ENCODE measurements at places on chromosomes 6 and 20.
A peak's percentile ranks its signal among the peaks of the same experiment; 100 is the strongest.

- peak; percentile 92 for DNase-seq
Measured at GRCh38 chr20:6008254-6008653, 45.6 kb downstream of the LRRN4 start.

GRCh38 chr6:57109880-57110279 lies 19.9 kb downstream of the ZNF451 start:
- no peak for DNase-seq

DNA sequence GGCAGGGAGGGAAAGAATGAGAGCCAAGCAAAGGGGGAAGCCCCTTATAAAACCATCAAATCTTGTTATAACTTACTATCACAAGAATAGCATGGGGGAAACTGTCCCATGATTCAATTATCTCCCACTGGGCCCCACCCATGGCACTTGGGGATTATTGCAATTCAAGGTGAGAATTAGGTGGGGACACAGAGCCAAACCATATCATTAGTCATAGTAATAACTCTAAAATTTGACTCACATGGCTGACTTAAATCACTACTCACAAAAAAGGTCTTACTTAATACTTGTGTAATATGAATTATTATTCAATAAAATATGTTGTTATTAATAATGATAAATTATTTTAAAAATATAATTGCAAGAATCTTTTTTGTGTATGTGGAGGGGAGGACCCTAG lies 178.1 kb upstream of the TCF21 start:
- no peak for DNase-seq

DNA sequence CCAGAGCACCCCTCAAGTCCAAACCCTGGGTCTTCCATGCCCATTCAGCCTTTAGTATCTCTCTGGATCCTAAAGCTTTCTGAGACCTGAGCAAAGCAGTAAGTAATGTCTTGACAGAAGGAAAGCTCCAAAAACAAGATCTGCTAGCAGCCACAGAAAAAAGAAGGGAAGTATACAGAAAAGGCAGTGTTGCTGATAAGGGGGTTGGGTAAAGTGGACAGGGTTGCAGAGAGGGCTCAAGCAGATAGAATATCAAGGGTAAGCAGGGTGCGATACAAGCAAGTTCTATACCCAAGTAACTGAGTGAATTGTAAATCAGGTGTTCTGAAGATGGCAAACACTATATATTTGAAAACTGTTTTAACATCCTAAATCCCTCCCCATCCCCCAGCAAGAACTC lies 113.4 kb upstream of the CARMIL1 start:
- DNase-seq = no peak

- peak; percentile 44 for DNase-seq
Measured at GRCh38 chr6:25717866-25718740, 36.4 kb upstream of the SLC17A4 start.

- DNase-seq = no peak
Measured at GRCh38 chr20:39736434-39737327, 774.5 kb downstream of the DHX35 start.

DNA sequence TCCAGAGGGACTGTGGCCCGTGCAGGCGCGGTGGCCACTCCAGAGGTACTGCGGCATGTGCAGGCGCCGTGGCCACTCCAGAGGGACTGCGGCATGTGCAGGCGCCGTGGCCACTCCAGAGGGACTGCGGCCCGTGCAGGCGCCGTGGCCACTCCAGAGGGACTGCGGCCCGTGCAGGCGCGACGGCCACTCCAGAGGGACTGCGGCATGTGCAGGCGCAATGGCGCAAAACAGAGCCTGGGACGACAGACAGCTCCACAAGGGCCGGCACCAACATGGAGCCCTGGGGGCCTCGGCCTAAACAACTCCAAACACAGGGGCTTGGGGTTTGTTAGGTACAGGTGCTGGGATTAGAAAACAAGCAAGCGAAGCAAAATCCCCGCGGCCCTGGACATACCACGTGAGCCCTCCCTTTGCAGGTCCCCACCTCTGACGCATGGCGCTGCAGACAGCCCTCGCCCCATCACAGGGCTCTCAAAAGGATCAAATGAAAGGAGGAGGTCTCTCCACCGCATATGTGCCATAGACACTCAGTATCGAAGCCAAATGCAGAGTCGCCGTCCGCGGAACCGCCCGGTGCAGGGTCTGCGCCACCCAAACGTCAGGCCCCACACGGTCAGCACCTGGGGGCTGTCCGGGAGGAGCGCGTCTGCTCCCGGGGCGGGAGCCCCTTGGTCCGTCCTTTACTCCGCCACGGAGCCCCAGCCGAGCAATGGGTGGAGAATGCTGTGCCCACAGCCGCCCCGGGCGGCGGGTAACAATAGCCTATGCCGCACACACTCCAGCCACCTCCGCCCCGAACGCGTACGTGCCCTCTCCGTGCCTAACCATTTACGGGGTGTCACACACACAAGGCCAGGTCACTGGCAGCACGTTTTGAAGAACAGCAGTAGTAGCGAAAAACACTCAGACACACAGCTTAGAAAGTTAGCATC lies 85.7 kb downstream of the TAF4 start:
- DNase-seq = no peak

DNA sequence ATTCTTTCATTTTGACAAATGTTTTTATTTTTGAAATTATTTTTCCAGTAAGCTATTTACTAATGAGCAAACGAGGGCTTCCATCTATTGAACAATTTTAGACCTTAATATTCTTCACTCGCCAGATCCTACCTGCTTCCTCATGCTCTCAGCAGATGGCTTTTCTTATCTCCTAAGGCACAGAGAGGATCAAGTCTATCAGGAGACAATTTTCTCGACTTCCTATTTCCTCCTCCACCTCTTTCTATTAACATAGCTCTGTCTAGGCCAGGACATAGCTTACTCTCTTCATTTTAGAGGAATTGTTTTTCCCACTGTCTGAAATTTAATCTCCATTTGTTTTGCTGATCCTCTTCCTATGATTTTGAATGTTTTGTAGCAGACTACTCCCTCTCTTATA lies 87.0 kb upstream of the MAN1A1 start:
- DNase-seq = no peak

- DNase-seq = peak; percentile 68
Measured at GRCh38 chr6:124434421-124434820, 527.8 kb upstream of the RNF217 start.

DNA sequence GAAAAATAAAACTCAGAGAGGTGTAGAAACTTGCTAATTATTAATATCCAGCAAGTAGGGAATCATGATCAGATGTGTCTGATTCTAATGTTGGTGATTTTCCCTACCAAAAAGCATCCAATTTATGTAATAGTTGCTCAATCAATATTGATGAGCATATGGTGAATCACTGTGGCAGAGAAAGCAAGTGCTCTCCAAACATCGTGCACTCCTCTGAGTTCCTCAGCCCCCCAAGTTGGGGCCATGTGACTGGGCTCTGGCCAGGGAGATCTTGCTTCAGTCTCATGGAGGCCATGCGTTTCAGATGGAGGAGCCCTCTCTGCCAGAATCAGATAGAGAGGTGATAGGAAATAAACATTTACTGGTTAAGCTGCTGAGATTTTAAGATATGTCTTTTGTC lies 133.2 kb upstream of the LY86 start:
- DNase-seq = no peak
